Right renal cortex interstitium (tissue), 3 donors: ENCODE measurements at places on chromosomes 16 and 17.

DNA sequence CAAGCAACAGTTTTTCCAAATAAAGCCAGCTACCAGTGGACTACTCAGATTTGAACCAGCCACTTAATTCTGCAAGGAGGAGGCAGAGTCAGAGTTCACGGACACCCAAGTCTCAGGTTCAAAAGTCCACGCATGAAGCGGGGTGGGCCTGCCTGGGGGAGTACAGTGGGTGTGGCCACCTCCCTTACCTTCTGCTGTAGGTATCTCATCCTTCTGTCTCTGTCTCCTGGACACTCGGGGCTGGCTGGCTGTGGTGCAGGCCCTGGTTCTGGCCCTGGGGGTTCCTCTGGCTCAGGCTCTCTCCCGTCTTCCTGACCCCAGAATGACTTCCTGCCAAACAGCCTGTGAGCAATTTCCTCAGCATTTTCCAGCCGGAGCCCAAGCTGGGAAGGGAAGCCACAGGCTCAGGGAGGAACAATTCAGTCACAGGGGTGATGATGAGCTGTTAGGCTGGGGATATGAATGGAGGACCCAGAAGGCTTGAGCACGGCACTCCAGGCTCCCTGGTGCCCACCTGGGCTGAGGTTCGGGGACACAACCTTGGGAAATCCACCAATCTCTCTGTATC is 101.9 kb downstream of the LITAF start:
- DNase-seq = no peak

GRCh38 chr16:11553371-11553770 is 33.3 kb downstream of the LITAF start:
- DNase-seq = no peak

GRCh38 chr17:2400877-2401425 is at the start of gene MNT:
MNT (minus strand) TSS chr17:2401060; CDS start chr17:2400712, 348 bp downstream.
- no peak for DNase-seq

DNA sequence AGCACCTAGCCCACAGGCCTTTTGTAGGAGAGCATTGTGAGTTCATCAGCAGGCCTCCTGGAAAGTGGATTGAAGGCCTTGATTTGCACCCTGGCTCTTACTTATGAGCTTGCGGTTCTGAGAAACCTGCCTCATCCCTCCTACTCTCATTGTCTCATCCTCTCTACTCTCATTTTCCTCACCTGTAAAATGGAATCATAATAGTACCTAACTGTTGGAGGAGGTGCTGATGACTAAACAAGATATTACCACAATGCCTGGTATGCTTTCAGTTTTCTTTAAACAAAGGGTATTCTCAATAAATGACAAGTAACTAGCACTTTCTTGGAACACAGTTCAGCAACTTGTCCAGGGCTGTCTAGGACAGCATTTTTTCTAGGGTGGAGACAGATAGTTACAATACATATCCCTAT is 243.1 kb upstream of the MAF start:
- DNase-seq = no peak

DNA sequence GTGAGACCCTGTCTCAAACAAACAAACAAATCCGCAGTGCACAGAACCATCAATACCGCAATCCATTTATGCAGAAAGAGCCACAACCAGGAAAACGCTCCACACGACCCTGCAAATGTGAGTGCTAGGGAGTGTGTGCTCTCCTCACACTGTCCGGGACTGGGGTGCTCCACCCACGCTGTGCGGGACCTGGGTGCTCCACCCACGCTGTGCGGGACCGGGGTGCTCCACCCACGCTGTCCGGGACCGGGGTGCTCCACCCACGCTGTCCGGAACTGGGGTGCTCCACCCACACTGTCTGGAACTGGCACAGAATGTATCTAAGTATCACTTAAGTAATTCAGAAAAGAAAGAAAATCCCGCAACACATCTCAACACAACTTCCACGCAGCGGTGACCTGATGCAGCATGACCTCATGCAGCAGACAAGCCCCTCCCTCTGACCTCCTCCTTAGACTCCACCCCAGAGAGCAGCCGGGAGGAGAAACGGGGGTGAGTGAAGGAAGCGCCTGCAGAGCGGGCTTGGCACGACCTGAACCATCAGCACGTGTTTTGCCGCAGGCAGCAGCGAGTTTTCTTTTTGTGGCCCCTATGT is 38.5 kb downstream of the ZNF276 start:
- no peak for DNase-seq

DNA sequence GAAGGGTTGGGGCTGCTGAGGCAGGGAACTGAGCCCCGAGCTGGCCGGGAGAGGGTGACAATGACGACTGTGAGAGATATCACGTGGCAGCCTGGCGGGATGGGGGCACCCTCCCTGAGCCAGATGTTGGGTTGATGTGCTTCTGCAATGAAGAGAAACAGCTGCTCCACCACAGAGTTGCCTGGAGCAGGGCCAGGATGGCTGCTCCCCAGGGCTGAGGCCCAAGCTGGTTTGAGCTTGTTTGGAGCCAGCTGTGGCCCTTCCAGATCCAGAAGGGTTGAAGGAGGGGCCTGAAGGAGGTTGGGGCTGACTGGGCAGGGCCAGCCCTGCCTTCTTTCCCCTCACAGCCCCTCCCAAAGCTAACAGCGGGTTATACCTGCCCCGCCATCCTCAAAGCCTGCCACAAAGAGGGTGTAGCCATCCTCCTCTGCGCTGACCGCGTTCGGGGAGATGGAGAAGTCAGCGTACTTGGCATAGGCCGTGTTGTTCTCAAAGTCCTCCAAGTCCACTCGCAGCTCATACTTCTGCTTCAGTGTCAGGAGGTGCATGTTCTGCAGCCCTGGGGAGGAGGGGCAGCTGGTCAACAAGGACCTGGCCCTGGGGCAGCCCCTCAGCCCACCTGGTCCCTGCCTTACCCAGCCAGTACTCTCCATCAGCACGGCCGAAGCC is 2.1 kb downstream of the MFAP4 start:
- DNase-seq = no peak

DNA sequence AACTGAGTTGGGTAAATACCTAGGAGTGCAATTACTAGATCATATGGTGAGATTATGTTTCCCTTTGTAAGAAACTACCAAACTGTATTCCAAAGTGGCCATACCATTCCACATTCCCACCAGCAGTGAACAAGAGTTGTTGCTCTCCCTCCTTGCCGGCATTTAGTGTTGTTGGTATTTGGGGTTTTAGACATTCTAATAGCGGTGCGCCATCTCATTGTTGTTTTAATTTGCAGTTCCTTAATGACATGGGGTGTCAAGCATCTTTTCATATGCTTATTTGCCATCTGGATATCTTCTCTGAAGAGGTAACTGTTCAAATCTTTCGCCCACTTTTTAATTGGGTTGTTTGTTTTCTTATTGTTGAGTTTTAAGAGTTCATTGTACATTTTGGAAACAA is 164.2 kb upstream of the LHX1 start:
- DNase-seq = no peak

DNA sequence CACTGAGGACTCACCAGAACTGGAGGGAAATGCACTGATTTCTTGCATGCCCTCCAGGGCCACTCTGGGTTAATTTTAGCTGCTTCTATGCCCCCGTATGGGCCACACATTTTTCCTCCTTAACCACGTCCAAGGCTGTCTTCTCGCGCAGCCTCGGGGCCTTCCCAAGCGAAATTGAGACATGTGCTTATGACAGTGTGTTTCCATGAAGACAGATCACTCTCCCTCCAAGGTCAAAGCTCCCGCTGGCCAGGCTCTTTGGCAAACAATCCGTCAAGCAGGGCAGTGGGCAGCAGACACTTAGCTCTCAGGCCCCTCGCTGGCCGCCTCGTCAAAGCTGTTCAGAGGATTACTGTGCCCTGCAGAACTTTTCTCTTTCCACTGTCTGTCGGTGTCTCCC is 243.0 kb upstream of the N4BP1 start:
- DNase-seq = no peak

- no peak for DNase-seq
Measured at GRCh38 chr17:68239632-68240366, 8.0 kb upstream of the AMZ2 start.

GRCh38 chr17:81261582-81262336 is 22.6 kb downstream of the NDUFAF8 start:
- DNase-seq = no peak

DNA sequence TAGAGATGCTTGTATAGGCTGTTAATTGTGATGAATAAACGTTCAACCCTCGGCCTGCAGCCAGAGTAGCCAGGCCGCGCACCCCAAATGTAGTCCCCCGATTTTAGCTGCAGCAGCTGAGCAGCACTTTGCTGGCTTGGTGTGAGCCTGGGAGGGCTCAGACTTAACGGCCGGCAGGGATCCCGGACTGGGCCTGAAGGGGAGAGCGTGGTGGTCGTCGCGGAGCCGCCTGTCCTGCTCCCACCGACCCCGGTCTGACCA is 11.9 kb downstream of the ZNF629 start:
- DNase-seq = no peak

GRCh38 chr17:8719291-8720246 is 25.1 kb downstream of the CCDC42 start:
- no peak for DNase-seq

- no peak for DNase-seq
Measured at GRCh38 chr16:87927195-87927562, 9.2 kb downstream of the CA5A start.

GRCh38 chr17:49439673-49440571 is 25.2 kb upstream of the PHB1 start:
- DNase-seq = no peak

GRCh38 chr17:67381929-67382257 is 4.8 kb downstream of the PITPNC1 start:
- DNase-seq = no peak

- DNase-seq = no peak
Measured at GRCh38 chr16:24174504-24174903, 81.6 kb upstream of the CACNG3 start.

DNA sequence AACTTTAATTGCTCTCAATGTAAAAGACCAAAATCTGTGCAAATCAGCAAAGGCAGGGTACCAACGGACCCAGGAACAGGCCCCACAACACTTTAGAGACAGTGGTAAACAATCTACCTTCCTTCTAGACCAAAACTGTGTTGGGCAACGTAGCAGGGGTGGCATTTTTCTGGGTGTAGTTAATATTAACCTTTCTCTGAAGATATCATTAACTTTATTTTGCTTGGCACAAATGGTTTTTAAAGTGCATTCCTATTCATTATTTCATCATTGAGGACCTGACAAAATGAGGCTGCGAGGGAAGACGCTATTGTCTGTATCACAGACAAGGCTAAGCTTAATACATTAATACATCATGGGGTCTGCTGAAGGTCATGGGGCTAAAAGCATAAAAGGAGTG is 37.9 kb upstream of the TRAP1 start:
- no peak for DNase-seq

DNA sequence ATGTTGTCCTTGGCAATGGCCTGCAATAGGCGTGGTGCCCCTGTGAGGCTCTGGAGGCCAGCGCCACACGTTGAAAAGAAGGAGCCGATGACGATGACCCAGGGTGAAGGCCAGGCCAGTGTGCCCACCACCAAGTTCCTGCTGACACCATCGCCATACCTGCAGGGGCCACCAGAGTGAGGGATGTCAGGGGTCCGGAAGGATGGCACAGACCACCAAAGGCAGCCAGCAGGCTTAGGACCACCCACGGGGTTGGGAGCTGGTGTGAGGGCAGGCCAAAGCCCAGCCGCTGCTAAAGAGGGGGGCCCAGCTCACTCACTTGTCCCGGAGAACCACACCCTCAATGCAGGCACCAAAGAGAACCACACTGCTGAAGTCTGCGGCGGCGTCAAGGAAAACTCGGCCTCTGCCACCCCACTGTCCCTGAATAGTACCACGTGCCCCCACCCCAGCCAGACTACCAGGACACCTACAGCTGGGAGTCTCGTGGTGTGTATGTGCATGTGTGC is 6.5 kb upstream of the LCAT start:
- no peak for DNase-seq

DNA sequence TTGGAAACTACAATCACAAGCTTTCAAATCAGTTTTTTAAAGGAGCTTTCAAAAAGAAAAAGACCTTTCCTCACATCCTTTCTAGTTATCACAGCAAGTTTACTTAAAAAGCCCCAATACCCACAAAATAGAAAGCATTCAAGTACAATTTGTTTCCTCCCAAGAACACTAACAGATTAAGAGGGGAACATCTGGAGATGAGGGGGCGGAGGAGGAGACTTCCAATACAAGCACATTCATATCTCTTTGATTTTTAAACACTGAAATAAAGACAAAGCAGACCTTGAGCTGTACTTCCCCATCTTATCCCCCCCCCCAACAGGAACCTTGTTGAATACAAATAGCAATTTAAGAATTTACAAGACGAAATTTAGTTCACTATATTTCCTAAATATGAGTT is 2.0 kb downstream of the YWHAE start:
- DNase-seq = no peak

DNA sequence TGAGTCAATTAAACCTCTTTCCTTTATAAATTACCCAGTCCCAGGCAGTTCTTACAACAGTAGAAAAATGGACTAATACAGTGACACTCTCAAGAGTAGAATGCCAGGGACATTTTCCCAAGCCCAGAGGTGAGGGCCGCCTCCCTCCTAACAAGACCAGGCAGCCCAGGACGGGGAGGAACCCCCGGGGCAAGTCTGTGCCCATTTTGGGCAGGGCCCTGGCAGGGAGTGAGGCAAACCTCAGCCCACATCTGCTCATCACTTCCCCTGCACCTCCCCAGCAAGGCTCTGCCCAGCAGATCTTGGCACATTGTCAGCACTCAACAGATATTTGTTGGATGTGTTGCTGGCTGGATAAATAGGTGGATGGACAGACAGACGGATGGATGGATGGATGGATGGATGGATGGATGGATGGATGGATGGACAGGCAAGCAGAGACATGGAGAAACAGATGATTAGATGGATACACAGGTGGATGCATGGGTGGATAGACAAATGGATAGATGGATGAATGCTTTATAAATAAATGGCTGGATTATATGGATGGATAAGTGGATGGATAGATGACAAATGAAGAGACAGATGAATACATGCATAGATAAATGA is 271.3 kb downstream of the PARN start:
- DNase-seq = no peak

DNA sequence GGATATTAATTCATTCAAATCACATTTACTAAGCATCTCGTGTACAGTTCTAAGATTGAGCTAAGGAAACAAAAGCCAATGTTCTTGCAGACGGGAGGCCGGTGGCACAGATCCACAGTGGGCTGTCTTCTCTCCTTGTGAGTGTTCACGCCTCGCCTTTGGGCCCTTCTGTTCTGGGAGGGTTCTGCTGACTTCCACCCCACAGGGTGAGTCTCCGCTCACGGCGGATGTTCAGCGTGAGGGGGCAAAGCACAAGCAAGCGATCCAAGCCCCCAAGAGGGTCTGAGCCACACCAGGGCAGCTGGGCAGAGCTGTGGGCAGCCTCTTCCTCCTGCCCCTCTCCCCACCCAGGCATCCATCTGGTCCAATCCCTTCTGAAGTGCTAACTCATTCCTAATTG is 84.3 kb upstream of the DOC2B start:
- no peak for DNase-seq

- no peak for DNase-seq
Measured at GRCh38 chr17:2090804-2091534, 36.1 kb downstream of the HIC1 start.

GRCh38 chr17:64532409-64532808 is 25.6 kb downstream of the CEP95 start:
- no peak for DNase-seq

GRCh38 chr17:49114703-49115102 is 17.9 kb upstream of the B4GALNT2 start:
- DNase-seq = no peak

GRCh38 chr16:65315081-65315780 is 193.4 kb upstream of the CDH11 start:
- DNase-seq = no peak
